Suppressor macrophage treated with lipopolysaccharide for 1 hour (primary cell): ENCODE measurements at places on chromosomes 2 and 18.
A peak's percentile ranks its signal among the peaks of the same experiment; 100 is the strongest.

DNA sequence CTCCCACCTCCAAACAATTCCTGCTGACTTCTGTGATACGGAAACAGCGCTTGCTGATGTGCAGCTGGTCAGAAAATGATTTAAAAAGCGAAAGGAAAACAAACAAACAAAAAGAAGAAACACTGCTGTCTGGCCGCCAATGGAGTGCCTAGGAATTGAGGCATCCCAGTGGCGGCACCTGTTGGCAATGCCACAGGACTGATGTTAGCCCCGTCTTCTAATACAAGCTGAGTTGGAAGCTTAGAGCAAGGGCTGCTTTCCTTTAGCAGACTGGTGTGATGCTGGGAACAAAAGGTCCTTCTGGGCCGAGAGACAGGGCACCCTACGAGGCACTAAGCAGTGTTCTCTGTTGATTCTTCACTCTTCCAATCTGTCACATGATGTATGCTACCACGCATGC is 163.6 kb upstream of the REV1 start:
- DNase-seq = no peak

GRCh38 chr2:39781697-39782096 is 2.6 kb upstream of the THUMPD2 start:
- no peak for DNase-seq

GRCh38 chr2:179995741-179996515 is 11.2 kb downstream of the CWC22 start:
- peak; percentile 36 for DNase-seq

DNA sequence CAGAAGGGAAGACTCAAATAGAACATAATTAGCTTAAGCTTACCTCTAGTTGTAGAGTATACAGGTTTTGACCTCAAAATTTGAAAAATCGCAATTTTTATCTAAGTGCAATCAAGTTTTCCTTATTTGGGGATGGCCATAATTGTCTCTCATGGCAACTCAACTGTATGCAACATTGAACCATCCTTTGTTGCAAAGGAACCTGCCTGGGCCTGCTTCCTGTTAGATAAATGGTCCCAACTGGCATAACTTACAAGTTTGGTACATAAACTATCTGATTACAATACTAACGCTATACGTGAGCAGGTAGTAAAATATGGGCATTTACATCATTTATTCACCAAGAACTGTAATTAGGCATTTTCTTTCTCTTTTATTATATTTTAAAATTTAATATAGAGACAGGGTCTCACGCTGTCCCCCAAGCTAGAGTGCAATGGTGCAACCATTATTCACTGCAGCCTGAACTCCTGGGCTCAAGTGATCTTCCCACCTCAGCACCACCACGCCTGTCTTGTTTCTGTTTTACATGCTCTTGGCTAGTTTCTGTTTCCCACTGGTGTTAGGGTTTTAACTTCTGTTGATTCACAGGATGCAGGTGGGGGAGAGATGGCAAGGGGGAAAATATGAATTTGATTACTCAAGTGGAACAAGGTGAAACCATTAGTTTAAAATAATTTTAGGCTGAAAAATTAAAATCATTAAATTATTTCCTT is 55.3 kb upstream of the B3GNT2 start:
- DNase-seq = no peak

GRCh38 chr18:8602040-8602439 is 7.2 kb upstream of the RAB12 start:
- DNase-seq = no peak

- no peak for DNase-seq
Observed at GRCh38 chr18:5998166-5998881, 103.0 kb upstream of the TMEM200C start.

DNA sequence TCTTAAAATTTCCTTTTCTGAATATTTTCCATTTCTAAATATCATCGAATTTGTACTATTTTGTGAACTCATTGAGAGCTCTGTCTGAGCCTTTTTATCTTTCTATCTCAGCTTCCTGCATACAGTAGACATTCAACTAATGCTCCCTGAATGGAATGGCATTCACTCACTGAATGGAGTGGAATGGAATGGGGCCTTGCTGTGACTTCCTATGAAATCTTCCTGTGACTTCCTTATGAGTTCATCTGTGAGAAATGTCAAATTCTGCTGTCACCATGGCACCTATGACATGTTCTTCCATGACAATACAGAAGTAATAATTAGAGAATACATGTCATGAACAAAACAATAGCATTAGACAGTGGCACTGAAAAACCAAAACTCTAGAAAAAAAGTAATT is 199.6 kb downstream of the NR4A2 start:
- DNase-seq = no peak
